ENCODE measurements at places on chromosomes 6 and 20.

GRCh38 chr20:17490501-17490900, 40.7 kb downstream of the BFSP1 start:
- no peak for DNase-seq

GRCh38 chr6:13558718-13559117, 15.7 kb upstream of the SIRT5 start:
- DNase-seq = no peak

DNA sequence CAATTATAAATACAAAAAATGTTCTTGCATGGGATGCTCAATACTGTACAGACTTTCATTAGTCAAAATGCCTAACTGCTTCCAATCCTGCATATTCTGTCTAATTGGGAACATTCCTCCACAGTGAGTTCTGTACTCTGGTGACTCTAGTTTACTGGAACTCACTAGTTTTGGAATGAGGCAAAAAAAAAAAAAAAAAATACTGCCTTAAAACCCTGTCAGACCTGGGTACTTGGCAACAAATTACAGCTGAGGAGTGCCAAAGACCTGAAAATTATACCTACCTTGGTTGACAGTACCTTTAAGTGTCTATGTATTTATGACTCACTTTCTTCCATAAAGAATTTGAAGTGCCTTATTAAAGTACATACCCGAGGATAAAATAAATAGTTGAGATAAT, 276.7 kb downstream of the FARS2 start:
- no peak for DNase-seq

DNA sequence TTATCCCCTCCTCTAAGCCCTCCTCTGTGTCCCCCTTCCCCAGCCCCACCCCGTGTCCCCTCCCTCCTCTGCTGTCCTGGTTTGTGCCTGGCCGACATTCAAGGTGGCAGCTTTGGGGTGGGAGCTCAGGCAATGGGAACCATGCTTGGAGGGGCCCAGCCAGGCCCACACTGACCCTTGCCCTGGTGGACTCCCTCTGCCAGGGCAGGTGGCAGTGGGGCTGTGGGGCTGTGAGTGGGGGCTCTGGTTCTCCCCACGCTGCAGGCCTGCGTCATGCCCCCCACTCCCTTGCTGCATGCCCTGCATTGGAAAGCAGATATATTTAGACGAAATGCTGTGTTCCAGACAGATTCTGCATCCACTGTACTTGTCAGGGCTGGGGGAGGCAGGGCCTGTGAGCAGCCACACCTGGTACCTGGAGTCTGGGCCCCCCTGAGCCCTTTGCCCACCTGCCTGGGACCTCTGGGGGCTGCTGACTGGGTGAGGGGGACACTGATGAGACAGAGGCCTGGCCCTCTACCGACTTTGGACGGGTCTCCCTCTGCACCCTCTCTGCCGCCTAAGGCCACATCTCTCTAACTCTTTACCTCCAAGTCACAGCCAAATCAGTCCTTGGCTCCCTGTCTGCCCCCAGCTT, 14.2 kb downstream of the DLGAP4 start:
- DNase-seq = no peak

DNA sequence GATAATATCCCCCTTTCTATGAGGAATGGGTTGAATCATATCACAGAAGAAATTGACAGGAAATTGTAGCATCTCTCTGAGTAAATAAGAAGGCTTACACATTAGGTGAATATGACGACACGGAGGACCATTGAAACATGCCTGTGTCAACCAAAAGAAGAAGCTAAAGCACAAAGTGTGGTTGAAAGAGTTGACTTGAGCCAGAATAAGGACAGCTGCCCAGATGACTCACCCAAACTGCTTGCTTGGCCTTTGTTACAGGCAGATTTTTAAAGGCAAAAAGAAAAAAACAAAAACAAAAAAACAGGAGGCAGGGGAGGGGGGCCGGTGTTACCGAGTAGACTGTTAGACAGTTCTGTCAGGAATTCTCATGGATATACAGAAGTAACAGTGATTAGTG, 129.8 kb upstream of the EDN1 start:
- no peak for DNase-seq

- no peak for DNase-seq
Observed at GRCh38 chr6:156900292-156900691, 123.1 kb downstream of the ARID1B start.

- DNase-seq = no peak
Observed at GRCh38 chr6:122432816-122433215, 33.4 kb downstream of the HSF2 start.

DNA sequence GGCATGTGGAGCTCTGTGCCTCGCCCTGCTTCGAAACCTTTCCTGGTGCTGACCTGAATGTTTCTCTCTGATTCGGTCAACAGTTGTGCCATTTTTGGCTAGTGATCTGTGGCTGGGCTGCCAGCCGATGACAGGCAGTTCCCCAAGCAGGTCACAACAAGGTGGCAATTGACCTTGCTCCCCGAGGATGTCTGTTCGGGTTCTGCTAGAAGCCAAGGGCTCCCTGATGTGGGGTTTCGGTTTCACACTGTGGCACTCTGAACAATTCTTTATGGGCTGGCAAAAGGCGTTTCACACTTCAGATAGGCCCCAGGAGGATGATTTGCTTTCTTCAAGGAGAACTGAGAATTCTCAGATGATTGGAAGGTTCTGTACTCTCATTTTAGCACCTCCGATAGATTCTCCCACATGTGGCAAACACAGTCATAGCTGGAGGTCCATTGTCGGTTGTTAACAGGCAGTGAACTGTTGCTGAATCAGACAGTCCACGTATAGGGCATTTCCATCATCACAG, 135.6 kb downstream of the SLC24A3 start:
- DNase-seq = no peak

DNA sequence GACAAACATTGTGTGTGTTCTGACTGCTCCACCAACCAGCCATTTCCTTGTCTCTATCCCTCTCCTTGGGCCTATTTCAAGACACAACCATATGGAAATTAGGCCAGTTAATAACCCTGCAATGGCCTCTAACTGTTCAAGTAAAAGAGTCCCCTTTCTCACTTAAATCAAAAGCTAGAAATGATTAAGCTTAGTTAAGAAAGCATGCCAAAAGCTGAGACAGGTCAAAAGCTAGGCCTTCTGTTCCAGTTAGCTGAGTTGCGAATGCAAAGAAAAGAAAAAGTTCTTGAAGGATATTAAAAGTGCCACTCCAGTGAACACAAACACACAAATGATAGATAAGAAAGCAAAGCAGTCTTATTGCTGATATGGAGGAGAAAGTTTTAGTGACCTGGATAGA, 22.5 kb downstream of the SERINC1 start:
- no peak for DNase-seq
